Ureter (tissue), 1 donor: ENCODE measurements at places on chromosomes 1 and 21. TPM values are rescaled to one million over a fixed set of nuclear protein-coding genes. Genes with fewer than 3 reads are reported as not detected.

Gene STUM
- total RNA-seq: 2.8 TPM

Gene MRPL55
- total RNA-seq: 43.7 TPM

Gene HAO2
- 0.23 TPM for total RNA-seq

Gene SPRR5
- not detected for total RNA-seq

Gene S100A9
- 151 TPM for total RNA-seq

Gene GBP7
- not detected for total RNA-seq

Gene ORC1
- 1.1 TPM for total RNA-seq

GRCh38 chr1:194342484-194343262 lies 1156.3 kb upstream of the B3GALT2 start:
- DNase-seq: no peak

GRCh38 chr1:54885237-54885679 lies 1.7 kb downstream of the DHCR24 start:
- DNase-seq: no peak

DNA sequence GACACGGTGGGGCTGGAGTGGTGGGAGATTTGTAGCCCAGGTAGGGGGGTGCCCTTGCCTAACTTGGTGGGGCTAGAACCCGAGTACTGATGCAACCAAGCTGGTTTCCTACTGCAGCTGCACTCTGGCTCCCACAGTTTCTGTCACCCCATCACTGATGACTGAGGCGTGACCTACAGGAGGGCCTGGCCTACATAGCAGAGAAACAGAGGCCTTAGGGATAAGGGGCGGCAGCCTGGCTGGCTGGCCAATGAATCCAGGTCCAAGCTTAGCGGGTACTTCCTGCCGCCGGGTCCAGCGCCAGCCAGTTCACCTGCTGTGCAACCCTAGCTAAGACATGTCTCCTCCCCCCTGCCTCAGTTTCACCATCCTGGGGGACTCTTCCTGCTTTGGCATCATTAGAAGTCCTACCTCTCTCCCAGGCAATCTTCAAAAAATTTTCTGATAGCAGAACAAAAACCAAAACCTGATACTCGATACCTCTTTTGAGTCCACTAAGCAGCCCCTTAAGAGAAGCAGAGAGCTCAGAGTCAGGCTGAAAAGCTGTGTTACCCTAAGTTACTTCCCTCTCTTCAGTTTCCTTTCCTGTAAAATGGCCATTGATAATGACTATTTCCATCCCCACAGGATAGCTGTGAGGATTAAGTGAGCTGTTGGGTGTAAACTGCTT lies 27.3 kb upstream of the RNF19B start:
- no peak for DNase-seq

DNA sequence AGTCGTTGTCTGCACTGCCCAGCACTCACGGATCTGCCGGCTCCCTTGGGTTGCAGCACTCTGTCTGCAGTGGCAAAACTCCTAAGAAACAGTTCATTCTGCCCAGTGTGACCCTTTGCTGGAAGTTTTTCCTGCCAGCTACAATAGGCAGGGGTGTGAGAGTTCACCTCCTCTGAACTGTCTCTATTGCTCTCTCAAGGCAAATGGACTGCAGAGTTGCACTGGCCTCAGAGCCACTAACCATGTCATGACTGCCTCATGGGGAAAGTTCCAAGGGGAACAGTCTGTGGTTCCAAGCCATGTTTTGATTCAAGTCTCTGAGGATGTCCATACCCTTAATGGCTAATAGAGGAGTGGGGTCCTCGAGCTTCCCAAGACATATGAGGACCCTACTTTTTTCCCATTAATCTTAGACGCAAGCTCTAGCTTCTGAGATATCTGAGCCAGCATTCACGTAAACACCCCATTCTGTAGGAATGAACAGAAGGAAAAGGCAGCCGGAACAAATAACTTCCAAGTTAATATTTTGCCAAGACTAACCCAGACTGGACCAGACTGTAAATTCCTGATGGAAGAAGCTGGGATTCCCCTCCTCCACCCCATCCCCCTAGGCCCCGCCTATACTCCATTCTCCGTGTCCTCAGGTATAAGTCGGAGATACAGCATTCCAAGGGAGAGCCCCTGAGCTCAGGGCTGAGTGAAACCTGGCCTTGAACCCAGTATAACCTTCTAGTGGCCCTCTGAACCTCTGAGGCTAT lies 93.8 kb upstream of the AKT3 start:
- DNase-seq: no peak

GRCh38 chr1:226688056-226688748 lies 50.9 kb downstream of the ITPKB start:
- DNase-seq: no peak

GRCh38 chr1:246765521-246765920 lies 41.3 kb downstream of the SCCPDH start:
- no peak for DNase-seq

DNA sequence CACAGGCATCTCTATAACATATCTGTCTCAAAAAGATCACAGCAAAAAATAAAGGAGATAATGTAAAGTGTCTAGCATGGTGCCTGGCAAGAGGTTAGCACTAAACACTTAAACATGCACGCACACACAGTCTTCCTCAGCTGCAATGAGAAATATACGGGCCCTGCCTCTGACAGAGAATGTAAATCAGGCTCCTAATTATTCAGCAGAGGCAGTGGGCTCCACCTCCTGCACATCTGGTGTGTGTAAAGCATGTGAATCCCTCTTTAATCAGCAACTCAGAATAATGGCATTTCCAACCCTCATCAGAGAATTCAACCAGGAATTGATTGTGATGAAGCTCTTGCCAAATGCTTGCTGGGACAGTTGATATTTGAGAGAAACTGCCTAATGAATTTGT lies 85.6 kb upstream of the KCNA3 start:
- no peak for DNase-seq

- DNase-seq: no peak
These were observed 17.0 kb upstream of the KCNQ4 start for GRCh38 chr1:40766560-40766959.

GRCh38 chr1:161182214-161182613 lies 4.9 kb upstream of the B4GALT3 start:
- DNase-seq: no peak

DNA sequence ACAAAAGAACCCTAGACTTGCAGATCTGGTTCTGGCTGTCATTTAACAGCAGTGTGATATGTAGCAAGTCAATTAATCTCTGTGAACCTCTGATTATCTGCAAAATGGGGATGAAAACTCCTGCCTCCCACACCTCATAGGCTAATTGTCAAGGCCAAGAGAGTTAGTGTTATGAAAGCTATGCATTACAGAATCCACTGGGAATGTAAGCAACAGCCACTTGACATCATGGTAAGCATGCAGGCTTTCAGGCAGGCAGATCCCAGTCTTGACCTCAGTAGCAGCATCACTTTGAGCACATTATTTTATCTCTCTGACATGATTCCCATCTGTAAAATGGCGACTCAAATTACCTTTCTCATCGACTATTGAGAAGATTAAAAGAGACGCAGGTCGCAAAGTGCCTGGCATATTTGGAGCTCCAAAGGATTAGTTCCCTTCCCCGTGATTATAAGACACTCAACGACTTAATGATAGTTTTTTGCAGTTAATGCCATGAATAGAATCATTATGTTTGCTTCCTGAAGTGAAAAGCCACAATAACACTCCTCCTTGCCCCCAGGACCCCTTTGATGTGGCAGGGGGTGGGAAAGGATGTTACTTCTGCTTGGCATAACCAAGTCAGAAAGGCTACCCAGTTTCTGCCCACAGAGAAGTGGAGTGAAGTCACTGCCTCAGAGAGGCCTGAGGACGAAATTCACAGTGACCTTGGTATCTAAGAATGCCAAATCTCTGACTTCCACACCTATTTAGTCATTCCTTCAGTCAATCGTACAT lies 273.0 kb upstream of the NFIA start:
- DNase-seq: no peak

DNA sequence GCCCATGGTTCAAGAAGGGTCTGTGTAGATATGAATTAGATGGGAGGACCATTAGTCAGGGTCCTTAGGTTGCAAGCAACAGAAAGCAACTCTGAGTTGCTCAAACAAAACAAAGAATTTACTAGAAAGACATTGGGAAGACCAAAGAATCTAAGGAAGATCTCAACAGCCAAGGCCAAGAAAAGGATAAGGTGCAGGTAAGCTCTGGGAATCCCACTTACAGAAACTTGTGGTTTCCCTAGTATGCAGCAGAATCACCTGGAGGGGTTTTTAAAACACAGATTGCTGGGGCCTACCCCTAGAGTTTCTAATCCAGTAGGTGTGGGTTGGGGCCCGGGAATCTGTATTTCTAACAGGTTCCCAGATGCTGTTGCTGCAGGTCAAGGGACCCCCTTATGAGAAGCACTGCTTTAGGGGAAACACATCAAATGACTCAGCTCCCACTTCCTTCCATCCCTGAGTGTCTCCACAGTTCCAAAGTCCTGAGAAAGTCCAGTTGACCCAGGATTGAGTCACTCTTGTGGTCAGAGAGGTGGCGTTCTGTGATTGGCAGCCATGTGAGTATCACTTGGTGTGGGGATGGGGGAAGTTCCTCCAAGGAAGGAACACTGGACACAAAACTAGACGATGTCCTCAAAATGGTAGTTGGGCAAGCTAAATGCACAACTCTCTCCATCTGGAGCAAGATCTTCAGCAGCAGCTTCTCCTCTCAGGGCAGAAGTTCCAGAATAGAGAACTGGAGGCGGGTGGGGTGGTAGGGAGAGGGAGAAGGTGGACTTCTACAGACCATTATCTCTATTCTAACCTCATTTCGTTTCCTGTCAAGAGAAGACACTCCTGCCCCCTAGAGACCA lies 24.2 kb upstream of the EYA3 start:
- DNase-seq: no peak

GRCh38 chr1:30692948-30693301 lies 30.5 kb downstream of the MATN1 start:
- no peak for DNase-seq

DNA sequence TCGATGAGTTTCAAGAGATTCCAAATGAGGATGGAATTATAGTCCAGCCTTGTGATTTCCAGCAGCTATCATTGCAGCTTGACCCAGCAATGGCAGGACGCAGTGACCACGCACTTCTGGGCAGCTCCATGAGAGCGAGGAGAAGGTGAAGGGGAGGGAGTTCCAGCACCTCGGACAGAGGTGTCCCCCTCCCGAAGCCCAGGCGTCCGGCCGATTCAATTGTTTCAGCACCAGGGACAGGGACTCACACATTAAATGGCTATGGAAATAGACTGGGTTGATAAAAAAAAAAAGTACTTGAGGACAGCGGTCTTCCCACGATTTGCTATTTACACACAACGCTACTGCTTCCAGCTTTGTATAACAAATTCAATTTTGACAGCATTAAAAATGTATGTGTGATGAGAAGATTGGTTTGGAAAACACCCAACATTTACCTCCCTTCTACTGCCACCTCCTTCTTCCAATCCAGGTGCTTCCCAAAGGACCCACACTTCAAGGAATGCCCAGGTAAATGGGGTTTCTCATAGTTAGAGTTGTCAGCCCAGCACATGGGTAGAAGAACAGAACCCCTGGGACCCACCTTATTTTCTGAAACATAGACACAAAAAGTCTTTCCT lies 71.8 kb downstream of the DISP3 start:
- DNase-seq: no peak

DNA sequence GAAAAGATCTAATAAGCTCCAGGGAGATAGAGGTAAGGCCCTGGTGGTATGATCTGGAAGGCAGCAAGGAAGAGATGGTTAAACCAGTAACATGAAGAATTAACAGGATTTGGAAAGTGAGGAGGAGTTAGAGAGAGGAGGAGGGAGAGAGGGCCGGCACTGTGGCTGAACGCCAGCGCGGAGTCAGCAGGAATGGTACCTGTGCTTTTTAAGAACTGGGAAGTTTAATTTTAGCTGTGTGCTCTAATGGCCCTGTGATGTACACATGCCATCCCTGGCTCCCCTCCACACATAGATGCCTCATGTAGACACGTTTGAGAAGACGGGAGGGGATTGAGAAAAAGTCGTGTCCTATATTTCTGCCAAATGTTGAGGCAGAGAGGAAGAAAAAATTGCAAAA lies 13.8 kb upstream of the AVPR1B start:
- DNase-seq: no peak

DNA sequence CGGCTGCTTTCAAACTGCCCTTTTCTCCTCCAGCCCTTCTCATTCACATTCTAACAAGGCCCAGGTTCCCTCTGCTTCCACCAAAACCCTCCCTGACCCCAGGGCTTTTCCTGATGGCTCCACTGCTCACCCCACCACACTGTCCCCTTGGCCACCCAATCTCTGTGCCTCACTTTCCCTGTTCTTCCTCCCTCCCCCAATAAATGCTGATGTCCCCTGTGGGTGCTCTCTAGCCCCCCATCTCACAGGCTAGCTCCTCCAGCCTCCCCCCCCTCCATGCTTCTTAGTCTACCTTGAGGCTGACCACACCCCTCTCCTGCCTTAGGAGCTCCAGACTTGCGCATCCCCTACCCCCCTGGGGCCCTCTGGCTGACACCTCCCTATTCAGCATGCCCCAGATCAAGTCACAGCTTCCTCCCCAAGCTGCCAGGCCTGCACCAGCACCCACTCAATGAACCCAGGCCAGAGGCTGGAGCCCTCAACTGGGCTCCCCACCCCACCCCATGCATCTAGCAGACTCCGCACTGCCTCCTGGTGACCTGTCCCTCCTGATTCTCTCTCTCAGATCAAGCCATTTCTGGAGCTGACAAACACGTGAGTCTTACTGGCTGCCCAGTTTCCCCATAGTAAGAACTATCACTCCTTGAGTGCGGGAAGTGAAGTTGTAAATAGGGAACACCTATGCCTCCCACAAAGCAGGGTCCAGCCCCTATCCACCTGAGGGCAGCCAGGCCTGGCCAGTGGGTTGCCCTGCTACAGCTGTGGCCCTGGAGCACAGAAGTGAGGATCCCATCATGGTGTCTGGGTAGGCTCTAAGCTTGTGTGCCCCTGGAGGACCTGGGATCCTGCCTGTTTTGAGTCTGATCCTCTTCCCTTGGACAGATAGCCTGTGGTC lies 117.9 kb downstream of the DMRTB1 start:
- no peak for DNase-seq

DNA sequence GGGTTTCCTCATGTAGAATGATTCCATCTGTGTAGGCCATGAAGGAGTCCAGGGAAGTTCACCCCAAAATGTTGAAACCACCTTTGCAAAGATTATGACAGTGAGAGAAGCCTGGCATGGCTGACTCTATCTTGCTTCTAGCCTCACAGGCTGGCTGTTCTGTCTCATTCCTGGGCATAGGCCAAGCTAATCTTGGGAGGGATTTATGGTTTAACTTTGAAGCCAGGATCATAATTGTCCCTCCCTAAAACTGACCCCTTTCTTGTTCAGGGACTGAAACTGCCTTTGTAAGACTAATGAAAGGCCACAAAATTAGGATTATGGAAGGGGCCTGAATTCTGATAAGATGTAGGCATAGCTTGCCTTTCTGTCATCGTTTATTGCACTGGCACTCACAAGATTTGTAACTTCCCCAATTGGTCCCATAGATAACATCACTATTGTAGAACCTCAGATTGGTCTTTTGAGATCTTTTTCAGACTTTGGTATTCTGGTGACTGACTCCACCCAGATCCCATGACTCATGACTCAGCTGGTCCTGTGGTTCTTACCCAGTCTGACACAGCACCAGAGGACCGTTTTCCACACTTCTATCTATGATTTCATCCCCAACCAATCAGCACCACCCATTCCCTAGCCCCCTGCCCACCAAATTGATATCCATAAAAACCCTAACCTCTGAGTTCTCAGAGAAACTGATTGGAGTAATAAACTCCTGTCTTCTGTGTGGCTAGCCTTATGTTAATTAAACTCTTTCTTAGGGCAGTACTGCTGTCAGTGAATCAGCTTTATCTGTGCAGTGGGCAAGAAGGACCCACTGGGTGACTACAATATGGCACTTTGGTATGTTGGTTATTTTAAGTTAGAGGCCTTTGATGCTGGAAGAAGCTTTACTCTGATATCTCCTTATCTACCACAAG lies 13.6 kb upstream of the LAMTOR5 start:
- DNase-seq: no peak
